ENCODE measurements at places on chromosomes 4 and X.
A peak's percentile ranks its signal among the peaks of the same experiment; 100 is the strongest.

DNA sequence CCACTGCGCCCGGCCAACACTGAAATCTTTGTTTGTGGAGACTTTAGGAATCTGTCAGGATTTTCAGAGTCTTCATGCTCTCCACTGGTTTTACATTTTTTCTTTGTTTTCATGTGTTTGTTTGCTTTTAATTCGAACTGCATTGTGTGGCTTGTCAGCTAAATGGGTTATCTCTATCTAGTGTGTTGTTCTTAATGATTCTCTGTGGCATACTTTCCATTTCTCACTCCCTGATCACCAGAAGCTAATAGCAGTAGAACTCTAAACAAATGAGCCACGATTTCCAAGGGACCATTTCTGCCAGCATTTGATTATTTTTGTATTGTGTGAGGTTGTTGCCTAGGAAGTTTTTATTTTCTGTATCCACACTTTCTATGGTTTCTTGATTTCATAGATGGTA lies 352.4 kb downstream of the CAMK2D start:
- no peak for DNase-seq

GRCh38 chrX:97229318-97229717 lies 345.6 kb downstream of the RPA4 start:
- no peak for DNase-seq

- no peak for DNase-seq
These were observed 40.9 kb downstream of the TSPAN5 start for GRCh38 chr4:98617358-98618047.

- no peak for DNase-seq
These were observed 466 bp downstream of the DLG3 start for GRCh38 chrX:70444946-70445656.

GRCh38 chrX:41293269-41293668 lies 40.7 kb upstream of the DDX3X start:
- peak; percentile 14 for DNase-seq

- DNase-seq = no peak
These were observed 126.8 kb upstream of the APOOL start for GRCh38 chrX:84876876-84877275.

DNA sequence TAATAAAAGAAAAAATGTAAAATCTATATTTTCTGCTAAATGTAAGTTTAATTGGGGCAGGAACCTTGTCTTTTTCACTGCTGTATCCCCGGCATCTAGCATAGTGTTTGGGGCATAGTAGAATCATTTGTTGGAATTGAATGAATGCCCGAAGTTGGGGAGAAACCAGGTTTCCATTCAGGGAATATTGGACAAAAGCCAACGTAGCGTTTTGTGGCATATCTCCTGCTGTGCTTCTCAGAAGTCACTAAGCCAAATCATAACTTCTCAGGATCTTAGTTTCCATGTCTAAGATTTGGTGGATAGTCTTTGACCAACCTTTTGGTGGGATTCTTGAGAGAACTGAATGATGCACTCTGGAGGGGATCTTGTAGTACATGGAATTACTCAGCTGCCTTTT lies 42.0 kb upstream of the PGRMC2 start:
- DNase-seq = no peak

- no peak for DNase-seq
These were observed at the start of gene TRIML2 for GRCh38 chr4:188109157-188109755. Gene TRIML2 (minus strand): TSS chr4:188109603. CDS start chr4:188105368, 4,235 bp downstream.

- DNase-seq = no peak
These were observed 48.1 kb upstream of the CXCL8 start for GRCh38 chr4:73692254-73692653.

- no peak for DNase-seq
These were observed 122.5 kb downstream of the ARHGAP6 start for GRCh38 chrX:11543249-11543648.

DNA sequence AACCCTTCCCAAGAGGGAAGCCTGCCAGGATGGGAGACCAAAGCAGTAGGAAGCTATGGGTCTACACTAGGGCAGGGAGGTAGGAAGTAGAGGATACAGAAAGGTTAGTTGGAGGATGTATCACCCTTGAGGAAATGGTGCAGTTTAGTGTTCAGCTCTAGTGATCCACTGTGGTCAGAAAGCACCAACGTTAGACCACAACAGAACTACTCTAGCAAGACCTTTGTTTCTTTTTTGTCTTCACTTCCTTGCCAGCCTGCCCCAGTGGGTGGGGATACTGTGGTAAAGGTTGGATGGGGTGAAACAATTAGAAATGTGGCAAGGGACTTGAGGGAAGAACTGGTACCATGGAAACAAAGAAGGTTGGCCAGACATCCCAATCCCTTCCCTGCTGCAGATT lies 83.3 kb downstream of the DDIT4L start:
- DNase-seq = no peak

GRCh38 chr4:129335276-129335675 lies 239.3 kb downstream of the C4orf33 start:
- no peak for DNase-seq

DNA sequence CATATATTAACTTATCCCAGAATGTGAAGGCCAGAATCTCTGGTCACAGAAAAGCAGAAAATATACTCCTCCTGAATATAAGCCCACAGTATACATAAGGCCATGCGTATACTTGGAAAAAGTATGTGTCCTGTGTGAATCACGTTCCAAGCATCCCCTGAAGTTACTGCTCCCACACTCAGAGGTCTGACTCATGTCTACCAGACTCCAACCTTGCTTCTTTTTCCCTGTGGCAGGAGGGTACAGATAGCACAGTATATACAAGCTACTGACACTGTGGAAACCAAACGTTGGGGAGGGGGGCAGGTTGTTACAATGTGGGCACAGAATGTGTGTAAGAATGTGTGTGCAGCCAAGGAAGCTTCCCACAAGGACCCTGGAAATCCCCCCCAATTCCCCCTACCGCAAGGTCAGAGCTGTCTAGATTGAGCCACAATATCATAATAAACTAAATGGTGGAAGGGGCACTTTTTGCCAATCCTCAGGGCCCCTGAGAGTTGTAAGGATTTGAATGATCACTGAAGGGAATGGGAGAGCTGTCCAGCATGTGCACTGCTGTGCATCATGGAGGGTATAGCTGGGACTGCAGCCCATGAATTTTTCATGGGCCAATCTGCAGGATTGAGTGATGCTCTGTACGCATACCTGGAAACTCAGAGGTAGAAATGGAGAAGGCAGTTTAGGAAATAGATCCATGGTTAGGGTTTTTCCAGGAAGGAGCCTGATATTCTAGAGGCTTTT lies 7.4 kb upstream of the RELL1 start:
- DNase-seq = no peak

GRCh38 chr4:154082760-154083535 lies 294.1 kb upstream of the SFRP2 start:
- no peak for DNase-seq

- no peak for DNase-seq
These were observed 47.2 kb downstream of the FAM114A1 start for GRCh38 chr4:38914854-38915253.

DNA sequence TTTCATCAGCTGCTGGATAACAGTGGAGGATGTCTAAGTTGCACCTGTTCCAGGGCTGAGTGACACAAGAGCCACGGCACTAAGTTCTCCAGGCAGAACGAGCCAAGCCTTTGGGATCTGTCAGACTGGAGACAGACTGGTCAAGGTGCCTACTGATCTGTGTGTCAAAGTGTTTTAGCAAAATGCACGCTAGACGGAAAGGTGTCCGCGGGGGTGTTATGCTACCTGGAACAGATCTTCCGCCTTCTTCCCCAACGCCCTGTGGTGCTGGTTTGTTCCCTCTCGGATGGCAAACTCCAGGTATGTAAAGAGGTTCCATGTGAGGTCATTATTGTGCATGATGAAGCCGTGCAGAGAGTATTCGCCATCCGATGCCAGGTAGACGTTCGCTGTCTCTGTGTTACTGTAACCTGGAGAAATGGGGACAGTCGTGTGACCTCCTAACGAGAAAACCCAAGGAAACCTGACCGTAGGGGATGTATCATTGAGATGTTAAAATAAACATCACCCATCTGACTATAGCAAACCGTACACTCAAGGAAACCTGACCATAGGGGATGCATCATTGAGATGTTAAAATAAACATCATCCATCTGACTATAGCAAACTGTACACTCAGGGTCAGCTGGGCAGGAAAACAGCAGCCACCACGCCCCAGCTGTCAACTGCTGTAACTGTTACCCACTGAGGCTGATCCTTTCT lies 29.7 kb upstream of the SLC25A6 start:
- DNase-seq = no peak

DNA sequence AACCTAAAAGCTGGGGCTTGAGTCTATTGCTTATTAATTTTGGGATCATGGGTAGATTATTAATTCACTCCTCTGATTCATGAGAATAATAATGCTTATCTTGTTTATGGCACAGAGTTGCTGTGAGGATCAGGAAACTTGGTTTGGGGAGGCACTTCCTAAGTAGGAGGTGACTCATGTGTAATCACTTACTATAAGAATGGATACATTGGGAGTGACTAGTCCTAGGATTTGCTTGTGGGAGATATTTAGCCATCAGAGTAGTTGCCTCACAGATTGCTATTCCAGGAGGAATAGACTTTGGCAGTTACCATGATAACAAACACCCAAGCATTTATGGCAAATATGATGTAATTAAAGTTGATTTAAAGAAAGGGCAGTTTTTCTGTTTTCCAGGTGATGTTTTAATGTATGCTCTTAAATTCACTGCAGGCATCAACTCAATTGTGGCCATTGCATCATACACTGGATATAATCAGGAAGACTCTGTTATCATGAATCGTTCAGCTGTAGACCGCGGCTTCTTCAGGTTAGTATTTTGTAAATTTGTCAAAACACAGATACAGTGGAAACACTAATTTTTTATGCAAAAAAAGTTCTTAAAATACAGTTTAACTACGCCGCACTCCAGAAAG lies 41.9 kb downstream of the POLR2B start:
- no peak for DNase-seq

DNA sequence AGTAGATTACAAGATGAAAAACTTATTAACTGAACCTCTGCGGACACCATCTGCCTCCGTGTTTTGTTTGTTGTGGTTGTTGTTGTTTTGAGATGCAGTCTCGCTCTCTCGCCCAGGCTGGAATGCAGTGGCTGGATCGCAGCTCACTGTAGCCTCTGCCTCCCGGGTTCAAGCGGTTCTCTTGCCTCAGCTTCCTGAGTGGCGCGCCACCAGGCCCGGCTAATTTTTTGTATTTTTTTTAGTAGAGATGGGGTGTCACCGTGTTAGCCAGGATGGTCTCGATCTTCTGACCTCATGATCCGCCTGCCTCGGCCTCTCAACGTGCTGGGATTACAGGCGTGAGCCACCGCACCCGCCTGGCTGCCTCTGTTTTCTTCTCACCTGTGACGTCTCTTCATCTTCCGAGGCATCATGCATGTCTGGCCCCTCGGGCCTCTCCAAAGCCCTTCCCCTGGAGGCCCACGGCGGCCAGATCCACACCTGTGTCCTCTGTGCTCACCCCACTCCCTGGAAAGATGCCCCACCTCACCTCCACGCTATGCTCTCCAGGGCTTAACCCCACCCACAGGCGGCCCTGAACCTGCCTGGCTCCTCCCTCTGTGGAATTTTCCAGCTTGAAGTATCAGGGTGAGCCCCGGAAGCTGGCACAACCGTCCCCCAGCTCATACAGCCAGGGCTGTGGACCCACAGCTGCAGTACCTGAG lies 77.0 kb upstream of the MXD4 start:
- no peak for DNase-seq

- no peak for DNase-seq
These were observed 133.0 kb upstream of the LEF1 start for GRCh38 chr4:108301545-108302251.

- DNase-seq = no peak
These were observed 330.3 kb downstream of the BCOR start for GRCh38 chrX:39767446-39767845.

- DNase-seq = no peak
These were observed 8.1 kb downstream of the WDFY3 start for GRCh38 chr4:84958434-84958833.

GRCh38 chr4:142243255-142243654 lies 602.8 kb downstream of the INPP4B start:
- DNase-seq = no peak

- no peak for DNase-seq
These were observed 12.3 kb upstream of the GNPDA2 start for GRCh38 chr4:44738615-44739014.

- no peak for DNase-seq
These were observed 80.4 kb downstream of the MAPK10 start for GRCh38 chr4:86279293-86279960.

- DNase-seq = no peak
These were observed 8.2 kb upstream of the ADAMTS3 start for GRCh38 chr4:72577211-72577610.

- no peak for DNase-seq
These were observed 2.0 kb upstream of the FATE1 start for GRCh38 chrX:151713849-151714248.

DNA sequence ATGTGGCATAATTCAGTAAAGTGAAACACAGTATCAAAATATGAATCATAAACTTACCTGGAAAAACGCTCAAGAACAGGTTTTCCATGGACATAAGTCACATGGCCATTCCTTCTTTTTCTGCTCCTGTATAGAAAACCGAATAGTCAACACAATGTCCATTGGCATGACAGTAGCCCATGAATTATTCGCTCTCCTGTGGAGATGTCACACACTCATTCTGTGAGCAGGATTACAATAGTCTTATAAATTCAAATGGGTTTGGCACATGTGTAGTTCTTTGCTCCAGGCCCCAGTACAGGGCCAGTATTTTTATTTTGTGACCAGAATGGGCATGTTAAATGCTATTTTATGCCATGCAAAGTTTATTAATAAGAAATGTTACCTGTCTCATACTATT lies 15.1 kb upstream of the CXCL13 start:
- DNase-seq = no peak

DNA sequence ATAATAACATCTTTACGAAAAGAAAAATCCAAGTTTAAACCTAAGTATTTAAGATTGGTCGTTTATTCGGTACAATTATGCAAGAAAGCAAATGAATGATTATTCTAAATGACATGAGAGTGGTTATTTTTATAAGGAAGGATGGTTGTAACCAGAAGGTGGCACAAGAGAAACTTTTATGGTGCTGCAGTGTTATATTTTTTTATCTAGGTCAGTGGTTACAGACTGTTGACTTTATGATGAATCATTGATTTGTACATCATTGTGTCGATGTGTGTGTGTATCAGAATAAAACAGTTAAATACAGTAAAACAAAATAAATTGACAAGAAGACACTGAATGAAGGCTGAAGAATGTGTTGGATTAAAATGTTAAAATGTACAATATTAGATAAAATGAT lies 9.8 kb downstream of the DCAF8L2 start:
- DNase-seq = no peak

GRCh38 chr4:122617597-122618593 lies 3.0 kb downstream of the IL21 start:
- no peak for DNase-seq

GRCh38 chr4:76326515-76326914 lies 20.0 kb downstream of the STBD1 start:
- no peak for DNase-seq

GRCh38 chr4:108146819-108147218 lies 21.9 kb downstream of the LEF1 start:
- no peak for DNase-seq

DNA sequence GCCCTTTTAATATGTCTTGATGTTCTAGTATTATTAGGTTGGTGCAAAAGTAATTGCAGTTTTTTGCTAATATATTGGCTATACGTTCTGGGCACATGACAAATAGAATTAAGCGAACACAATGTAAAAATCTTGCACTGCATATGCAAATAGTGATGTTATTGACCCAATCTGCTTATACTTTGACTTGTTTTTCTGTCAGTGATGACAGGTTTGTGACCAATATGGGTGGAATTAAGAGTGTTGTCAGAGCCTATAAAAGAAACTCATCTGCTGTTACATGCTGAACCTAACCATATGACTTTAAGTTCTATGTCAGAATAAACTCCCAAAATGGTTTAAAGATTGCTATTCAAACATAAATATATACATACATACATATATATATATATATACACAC lies 30.7 kb upstream of the HPGD start:
- no peak for DNase-seq
